ENCODE measurements at places on chromosomes 1 and 21. TPM values are rescaled to one million over a fixed set of nuclear protein-coding genes. Genes with fewer than 3 reads are reported as not detected.

Gene SLC1A7
- 0.19 TPM for total RNA-seq

Gene MSH4
- 0.08 TPM for total RNA-seq

Gene LY9
- not detected for total RNA-seq

Gene F13B
- not detected for total RNA-seq

Gene CD53
- not detected for total RNA-seq

Gene MFSD2A
- total RNA-seq: 20.3 TPM

Gene RAB7B
- total RNA-seq: 4.6 TPM

Gene CYP2J2
- total RNA-seq: 0.61 TPM

Gene RTCA
- total RNA-seq: 54.3 TPM

Gene CD101
- 0.41 TPM for total RNA-seq

Gene ZFYVE9
- total RNA-seq: 17.7 TPM

Gene INSRR
- not detected for total RNA-seq

Gene SLC6A17
- 0.26 TPM for total RNA-seq

Gene KANK4
- total RNA-seq: not detected

Gene TTC24
- not detected for total RNA-seq

Gene LRRC71
- not detected for total RNA-seq

Gene IFT25
- total RNA-seq: 55.2 TPM

Gene KRTAP19-3
- total RNA-seq: not detected

Gene RHEX
- total RNA-seq: not detected

Gene CDC42
- total RNA-seq: 131 TPM

Gene NUP210L
- total RNA-seq: not detected

Gene PHTF1
- 27.6 TPM for total RNA-seq

Gene KIAA1614
- 0.15 TPM for total RNA-seq

Gene SFN
- 4.2 TPM for total RNA-seq

Gene TMEM125
- not detected for total RNA-seq

Gene SPRR2A
- total RNA-seq: not detected

Gene PALMD
- total RNA-seq: not detected

Gene TSACC
- 0.50 TPM for total RNA-seq

Gene CHD1L
- 58.0 TPM for total RNA-seq

Gene GPR157
- 2.2 TPM for total RNA-seq

Gene HRNR
- total RNA-seq: not detected
